ENCODE measurements at places on chromosomes 1 and 21.

GRCh38 chr21:16377857-16378256 lies 648.1 kb downstream of the USP25 start:
- DNase-seq, result no peak

GRCh38 chr1:24309762-24310485 lies 9.2 kb upstream of the GRHL3 start:
- no peak for DNase-seq

GRCh38 chr1:63621698-63622097 lies 28.5 kb downstream of the PGM1 start:
- DNase-seq, result no peak

DNA sequence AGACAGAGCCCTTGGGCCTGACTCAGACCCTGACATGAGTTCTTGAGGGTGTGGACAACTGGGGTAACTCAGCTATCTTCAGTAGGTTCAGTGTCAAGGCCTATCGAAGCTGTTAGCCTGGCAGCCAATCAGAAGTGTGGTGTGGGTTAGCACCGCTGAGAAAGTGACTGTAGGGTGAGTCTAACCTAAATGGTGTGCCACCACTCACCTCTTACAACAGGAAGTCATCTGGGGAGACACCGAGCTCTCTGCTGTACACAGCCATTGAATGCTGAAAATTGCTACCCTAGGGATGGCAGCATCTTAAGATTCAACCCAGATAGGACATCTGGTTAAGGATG lies 44.6 kb downstream of the RASSF5 start:
- DNase-seq, result peak; percentile 24

- DNase-seq, result no peak
These were observed 31.8 kb downstream of the SDCCAG8 start for GRCh38 chr1:243287652-243288051.

- DNase-seq, result no peak
These were observed 98.2 kb upstream of the USH2A start for GRCh38 chr1:216521477-216521876.

DNA sequence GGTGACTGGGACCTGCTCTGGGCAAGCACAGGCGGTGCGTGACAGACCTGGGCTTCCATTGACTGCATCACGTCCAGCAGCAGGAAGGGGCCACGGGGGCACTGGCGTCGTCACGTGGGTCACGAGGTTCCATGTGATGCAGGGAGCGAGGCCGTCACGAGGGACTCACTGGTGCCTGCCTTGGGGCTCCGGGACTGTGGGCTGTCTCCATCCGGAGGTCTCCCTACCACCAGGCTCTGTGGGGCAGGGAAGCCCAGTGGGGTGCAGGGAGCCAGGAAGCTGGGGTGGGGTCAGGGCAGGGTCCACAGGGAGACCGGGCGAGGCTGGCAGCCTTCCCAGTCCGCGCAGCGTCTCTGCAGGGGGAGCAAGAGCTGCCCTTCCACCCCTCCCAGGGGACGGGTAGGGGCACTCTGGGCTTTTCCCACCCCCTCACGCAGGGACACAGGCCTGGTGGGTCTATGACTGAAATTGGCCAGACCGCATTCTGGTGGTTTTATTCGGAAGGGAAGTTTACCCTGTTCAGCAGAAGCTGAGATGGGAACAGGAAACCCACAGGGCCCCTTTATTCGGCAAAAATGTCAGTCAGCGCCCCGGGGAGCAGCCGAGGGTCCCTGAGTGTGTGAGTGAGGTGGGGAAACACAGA lies 416 bp upstream of the TNFRSF14 start:
- DNase-seq, result no peak

- no peak for DNase-seq
These were observed 21.7 kb downstream of the ZP4 start for GRCh38 chr1:237868817-237869600.

GRCh38 chr1:91402023-91402422 lies 2.6 kb downstream of the HFM1 start:
- no peak for DNase-seq

DNA sequence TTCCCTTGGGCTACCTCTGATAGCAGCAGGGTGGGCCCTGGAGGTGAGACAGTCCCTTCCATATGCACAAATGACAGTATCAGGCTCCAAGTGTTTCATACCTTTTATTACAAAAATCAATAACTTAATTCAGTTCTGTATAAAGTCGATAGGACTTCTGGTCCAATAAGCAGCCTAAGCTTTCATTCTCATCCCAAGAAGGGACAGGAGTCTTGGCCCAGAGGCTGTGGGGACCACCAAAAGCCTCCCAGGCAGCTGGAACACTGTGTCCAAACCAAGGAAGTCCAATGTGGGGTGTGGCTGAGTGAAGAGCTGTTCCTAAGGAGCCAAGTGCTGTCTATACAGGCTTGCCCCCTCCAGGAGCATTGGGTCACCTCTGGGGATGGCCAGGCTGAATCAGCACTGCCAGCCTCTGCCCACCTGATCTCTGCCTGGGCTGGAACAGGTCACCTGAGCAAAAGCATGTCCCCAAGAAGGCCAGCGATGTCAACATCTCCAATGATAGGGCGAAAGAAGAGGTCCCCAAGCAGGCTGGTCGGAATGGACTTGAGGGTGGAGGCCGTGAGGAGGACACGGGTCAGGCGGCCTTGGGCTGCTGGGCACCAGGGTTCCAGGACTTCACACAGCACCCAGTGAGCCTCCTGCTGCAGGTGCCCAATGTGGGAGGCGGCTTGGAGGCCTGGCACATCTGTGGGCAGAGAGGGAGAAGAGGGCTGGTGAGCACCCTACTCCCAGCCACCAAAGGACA lies 2.2 kb downstream of the NR0B2 start:
- DNase-seq, result no peak

DNA sequence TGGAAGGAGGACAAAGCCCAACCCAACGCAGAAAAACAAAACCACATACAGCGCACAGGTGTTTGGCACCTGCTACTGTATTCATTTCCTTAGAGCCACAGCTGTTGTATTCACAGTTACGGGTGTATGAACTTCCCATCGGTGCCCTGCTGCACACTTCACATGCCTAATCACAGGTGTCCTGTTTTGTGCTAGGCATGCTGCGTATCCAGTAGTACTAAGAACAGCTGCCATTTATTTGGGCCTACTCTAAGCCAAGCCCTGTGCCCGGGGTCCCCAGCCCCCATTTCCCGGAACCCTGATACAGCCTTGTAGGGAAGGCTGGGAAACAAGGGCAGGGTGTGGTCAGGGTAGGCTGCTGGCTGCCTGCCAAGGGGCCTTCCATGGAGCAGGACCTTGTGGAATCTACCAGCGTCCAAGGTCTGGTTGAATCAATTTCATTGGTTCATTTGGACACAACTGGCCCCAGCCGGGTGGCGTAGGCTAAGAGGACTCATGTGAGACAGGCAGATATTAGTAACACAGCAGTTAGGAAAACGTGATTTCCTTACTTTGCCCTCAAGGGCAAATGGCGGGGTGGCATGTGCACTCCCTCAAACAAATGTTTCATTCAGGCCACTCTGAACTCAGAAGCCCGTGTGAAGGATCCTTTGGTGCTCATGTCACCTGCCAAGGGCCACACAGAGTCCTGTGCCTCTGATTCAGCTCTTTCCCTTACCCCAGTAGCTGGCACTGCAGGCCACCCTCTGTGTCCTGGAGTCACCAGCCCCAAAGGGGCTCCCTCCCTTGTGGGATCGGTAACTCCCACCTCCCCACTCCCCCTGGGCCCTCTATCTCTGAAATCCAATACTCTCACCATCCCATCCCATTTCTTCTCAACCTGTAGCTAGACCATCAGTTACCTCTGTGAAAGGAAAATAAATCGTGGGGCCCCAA lies 986 bp upstream of the RNF186 start:
- no peak for DNase-seq

GRCh38 chr1:9400425-9401079 lies 107.9 kb downstream of the SPSB1 start:
- DNase-seq, result no peak

DNA sequence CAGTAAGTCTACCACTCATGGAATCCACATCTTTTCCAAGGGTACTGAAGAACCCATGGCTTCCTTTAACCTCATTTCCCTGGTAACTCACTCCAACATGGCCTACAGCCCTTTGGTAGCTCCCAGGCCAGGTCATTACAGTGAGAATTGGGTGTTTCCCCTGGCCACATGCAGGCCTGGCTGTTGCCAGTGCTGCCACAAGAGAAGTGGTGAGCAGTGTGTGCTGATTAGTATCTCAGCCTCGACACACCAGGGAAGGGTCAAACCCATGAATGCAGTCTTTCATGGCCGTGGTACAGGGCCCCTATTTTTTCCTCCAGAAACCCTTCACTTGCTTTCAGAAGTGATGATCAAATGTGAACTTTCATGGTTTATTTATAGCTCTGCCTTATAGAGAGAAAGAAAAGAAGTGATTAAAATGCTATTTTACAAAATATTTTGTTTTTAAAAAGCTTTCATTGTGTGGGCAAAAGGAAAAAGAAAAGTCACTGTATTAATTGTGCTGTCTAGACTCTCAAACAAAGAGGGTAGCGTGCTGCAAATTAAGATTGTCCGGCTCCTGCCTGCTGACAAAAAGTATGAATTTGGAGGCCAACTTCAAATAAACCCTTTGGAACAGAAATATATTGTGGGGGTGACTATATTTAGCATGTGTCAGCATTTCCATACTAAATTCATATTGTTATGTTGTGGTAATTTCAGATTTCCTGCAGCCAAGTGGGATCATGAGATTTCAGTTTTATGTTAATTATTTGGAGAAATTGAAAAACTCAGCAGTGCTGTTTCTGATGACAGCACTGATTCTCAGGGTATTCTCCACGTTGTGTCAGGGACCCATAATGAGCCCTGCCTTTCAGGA lies 62.0 kb upstream of the HOOK1 start:
- no peak for DNase-seq

DNA sequence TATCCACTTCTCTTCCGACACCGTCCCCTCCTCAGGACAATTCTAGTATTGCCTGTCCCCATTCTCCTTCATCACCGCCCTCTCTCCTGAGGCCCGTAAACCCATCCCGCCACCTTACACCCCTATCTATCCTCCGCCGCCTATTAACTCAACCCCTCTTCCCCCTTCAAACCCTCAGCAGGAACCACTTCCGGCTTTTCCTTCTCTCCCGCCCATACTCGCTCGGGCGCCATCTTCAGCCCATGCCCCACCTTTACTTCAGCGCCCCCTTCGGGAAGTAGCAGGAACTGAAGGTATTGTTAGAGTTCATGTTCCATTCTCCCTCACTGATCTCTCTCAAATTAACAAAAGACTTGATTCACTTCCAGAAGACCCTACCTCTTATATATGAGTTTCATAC lies 31.6 kb downstream of the VN1R5 start:
- DNase-seq, result no peak

GRCh38 chr1:86487811-86488141 lies 19.0 kb downstream of the CLCA1 start:
- no peak for DNase-seq

DNA sequence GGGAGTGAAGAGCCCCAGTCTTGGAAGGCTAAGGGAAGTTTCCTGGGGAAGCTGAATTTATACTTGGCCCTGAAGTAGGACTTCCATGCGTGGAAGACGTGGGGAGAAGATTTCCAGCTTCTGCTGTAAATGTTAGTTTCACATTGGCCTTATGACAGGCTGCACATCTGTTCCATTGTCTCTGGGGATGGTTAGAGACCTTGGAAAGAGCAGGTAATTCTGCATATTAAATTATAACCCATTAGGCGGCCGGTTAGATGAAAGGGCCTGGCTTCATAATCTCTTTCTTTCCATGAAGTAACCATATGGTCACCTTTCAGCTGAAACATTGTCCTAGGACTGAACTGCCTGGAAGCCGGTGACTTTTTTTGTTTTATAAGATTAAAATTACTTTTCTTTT lies 37.5 kb downstream of the DPT start:
- no peak for DNase-seq

GRCh38 chr1:151816548-151817352 lies 11.5 kb upstream of the LINGO4 start:
- DNase-seq, result no peak

GRCh38 chr1:185284116-185284515 lies 32.9 kb downstream of the IVNS1ABP start:
- DNase-seq, result no peak

- DNase-seq, result no peak
These were observed 20.7 kb downstream of the CD34 start for GRCh38 chr1:207890136-207890738.

DNA sequence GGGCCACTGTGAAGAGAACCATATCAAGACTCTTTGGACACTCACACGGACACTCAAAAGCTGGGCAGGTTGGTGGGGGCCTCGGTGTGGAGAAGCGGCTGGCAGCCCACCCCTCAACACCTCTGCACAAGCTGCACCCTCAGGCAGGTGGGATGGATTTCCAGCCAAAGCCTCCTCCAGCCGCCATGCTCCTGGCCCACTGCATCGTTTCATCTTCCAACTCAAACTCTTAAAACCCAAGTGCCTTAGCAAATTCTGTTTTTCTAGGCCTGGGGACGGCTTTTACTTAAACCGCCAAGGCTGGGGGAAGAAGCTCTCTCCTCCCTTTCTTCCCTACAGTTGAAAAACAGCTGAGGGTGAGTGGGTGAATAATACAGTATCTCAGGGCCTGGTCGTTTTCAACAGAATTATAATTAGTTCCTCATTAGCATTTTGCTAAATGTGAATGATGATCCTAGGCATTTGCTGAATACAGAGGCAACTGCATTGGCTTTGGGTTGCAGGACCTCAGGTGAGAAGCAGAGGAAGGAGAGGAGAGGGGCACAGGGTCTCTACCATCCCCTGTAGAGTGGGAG lies 36.3 kb upstream of the TDRD10 start:
- DNase-seq, result no peak

DNA sequence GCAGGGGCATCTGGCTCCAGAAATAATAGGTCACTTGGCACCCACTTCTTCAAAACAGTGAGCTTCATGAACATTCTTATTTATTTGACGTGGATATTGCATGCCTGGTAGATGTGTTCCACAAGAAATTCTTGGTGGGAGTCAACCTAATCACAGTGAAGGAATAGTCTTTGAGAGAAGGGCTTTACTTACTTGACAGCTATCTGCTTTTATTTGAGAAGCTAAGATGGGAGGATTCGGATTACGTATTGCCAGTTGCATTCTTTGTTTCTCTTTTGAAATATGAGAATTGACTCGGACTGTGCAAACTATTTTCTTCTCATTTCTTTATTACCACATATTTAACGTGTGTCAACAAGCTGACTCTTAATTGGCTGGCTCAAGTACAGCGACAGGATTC lies 117.2 kb downstream of the FASLG start:
- DNase-seq, result no peak

- peak; percentile 20 for DNase-seq
These were observed 746 bp downstream of the MACF1 start for GRCh38 chr1:39205102-39205780.

DNA sequence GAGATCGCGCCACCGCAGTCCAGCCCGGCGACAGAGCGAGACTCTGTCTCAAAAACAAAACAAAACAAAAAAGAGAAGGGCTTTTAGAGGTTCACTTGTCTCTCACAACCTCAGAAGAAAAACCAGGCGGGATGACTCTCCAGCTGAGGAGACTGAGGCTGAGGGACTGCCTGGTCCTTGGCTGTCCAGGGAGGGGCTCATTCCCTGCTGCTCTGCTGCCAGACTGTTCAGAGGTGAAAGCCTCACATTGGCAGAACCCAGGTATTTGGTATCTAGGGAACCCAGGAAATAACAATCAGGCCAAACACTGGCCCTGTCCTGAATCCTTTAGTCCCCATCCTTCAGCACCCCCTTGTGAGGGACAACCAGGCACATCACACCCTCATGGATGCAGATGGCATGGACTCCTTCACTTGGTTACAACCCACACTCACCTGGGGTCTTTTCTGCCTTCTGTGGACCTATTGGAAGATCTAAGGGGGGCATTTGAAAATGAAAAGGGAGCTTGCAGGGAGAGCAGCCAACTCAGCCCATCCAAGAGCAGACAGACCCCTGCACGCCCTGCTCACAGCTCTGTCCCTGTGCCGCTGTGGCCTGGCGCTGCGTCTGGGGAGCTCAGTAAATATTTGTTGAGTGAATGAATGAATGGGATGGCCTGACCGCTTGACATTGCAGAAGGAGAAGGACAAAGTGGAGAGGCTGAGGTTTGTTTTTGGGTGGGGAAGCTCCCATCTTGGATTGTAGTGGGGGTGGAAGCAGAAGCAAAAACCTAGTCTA lies 33.4 kb downstream of the CD247 start:
- DNase-seq, result no peak
